ENCODE measurements at places on chromosomes 7 and 10. TPM values are rescaled to one million over a fixed set of nuclear protein-coding genes. Genes with fewer than 3 reads are reported as not detected.

Gene PSMC2
- total RNA-seq = 98.3 TPM

Gene ACBD7
- total RNA-seq = 0.99 TPM

Gene PSD
- total RNA-seq = 7.5 TPM

Gene SHH
- total RNA-seq = 3.2 TPM

Gene ANKRD61
- total RNA-seq = not detected

Gene FAM25G
- 1.8 TPM for total RNA-seq

Gene CFAP46
- total RNA-seq = 0.39 TPM

Gene MRPS33
- total RNA-seq = 27.4 TPM

Gene GDF2
- not detected for total RNA-seq

Gene NKX1-2
- total RNA-seq = 0.20 TPM

Gene CH25H
- total RNA-seq = 4.1 TPM

Gene NYAP1
- total RNA-seq = 1.7 TPM

Gene FAM241B
- total RNA-seq = 1.7 TPM

Gene SPDYE6
- not detected for total RNA-seq

Gene ERVW-1
- total RNA-seq = 0.20 TPM

Gene CDHR3
- total RNA-seq = 7.9 TPM

Gene SPDYE11
- total RNA-seq = 0.10 TPM

Gene OR2A5
- total RNA-seq = not detected

Gene STEAP4
- 10.1 TPM for total RNA-seq

Gene TRPV5
- total RNA-seq = 0.10 TPM

Gene EPDR1
- 11.4 TPM for total RNA-seq

Gene ANXA8
- total RNA-seq = 4.6 TPM

Gene BTBD16
- total RNA-seq = 1.3 TPM

Gene PYROXD2
- 9.2 TPM for total RNA-seq

Gene SOSTDC1
- total RNA-seq = 58.9 TPM

Gene COL26A1
- 3.5 TPM for total RNA-seq

Gene KCND2
- total RNA-seq = 0.79 TPM

Gene OR2F2
- not detected for total RNA-seq

Gene CPEB3
- total RNA-seq = 2.6 TPM

Gene TAS2R4
- total RNA-seq = 3.1 TPM
